Skeletal muscle cell (primary cell): ENCODE measurements at places on chromosomes 1 and 21.

- DNase-seq: no peak
These were observed 2.0 kb upstream of the ANGEL2 start for GRCh38 chr1:213017447-213018273.

DNA sequence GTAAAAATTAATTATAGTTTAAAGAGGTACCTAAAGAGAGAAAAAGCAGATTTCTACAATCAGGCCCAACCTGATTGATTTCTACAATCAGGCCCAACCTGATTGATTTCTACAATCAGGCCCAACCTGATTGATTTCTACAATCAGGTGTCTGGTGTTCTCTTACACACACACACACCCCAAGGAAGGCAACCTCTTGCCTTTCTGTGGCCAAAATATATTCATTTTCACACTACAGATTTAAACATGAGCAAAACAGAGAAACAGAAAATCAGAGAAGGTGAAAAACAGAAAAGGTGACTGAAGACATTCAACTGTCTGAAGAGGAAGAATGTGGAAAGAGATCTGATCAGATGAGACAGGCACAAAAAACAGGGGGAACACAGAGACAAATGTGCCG lies 104.5 kb downstream of the SMYD2 start:
- DNase-seq: no peak

GRCh38 chr1:72837781-72838180 lies 555.4 kb upstream of the NEGR1 start:
- no peak for DNase-seq

GRCh38 chr1:236550961-236551851 lies 27.4 kb downstream of the LGALS8 start:
- DNase-seq: no peak

DNA sequence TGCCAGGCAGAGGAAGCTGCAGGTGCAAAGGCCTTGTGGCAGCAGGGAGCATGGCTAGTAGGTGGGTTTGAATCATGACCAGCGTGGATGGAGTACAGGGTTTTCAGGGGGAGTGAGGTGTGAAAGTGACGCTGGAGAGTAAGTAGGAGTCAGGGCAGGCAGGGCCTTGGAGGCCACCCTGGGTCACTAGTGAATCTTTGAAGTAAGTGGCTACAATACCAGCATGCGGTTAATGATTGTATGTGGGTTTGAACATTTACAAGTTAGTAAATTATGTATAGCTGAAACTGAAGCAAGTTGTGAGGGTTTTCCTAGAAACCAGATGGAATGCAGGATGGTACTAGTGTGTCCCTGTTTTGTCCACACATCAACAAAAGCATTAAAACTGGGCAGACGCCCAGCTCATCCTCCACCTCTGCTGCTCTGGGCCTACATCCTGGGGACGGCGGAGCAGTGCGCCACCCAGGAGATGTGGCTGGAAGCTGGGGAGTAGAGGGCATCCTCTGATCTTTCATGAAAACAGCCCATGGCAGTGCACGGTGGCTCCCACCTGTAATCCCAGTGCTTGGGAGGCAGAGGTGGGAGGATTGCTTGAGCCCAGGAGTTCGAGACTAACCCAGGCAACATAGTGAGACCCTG lies 41.2 kb upstream of the B3GALNT2 start:
- no peak for DNase-seq
